Foreskin keratinocyte (primary cell): ENCODE measurements at places on chromosomes 2 and 18. TPM values are rescaled to one million over a fixed set of nuclear protein-coding genes. Genes with fewer than 3 reads are reported as not detected.

Gene KIF5C
- polyA plus RNA-seq = 0.02 and 0.04 TPM in 2 replicates

Gene UPP2
- polyA plus RNA-seq = not detected in 2 replicates

Gene PFN4
- 0.25 and 0.45 TPM in 2 replicates for polyA plus RNA-seq

Gene DIPK1C
- polyA plus RNA-seq = not detected in 2 replicates

Gene CYTIP
- not detected in 2 replicates for polyA plus RNA-seq

Gene HS1BP3
- 21.8 and 23.1 TPM in 2 replicates for polyA plus RNA-seq

Gene GPR39
- polyA plus RNA-seq = 8.0 and 8.9 TPM in 2 replicates

Gene GCFC2
- polyA plus RNA-seq = 12.9 and 13.0 TPM in 2 replicates

Gene SPATA3
- polyA plus RNA-seq = not detected in 2 replicates

Gene IL36B
- polyA plus RNA-seq = not detected in 2 replicates

Gene SPR
- polyA plus RNA-seq = 34.4 and 36.1 TPM in 2 replicates
